ENCODE measurements at places on chromosomes 16 and 17.

GRCh38 chr16:28140788-28141618 lies 70.8 kb downstream of the XPO6 start:
- peak; percentile 81 for DNase-seq

DNA sequence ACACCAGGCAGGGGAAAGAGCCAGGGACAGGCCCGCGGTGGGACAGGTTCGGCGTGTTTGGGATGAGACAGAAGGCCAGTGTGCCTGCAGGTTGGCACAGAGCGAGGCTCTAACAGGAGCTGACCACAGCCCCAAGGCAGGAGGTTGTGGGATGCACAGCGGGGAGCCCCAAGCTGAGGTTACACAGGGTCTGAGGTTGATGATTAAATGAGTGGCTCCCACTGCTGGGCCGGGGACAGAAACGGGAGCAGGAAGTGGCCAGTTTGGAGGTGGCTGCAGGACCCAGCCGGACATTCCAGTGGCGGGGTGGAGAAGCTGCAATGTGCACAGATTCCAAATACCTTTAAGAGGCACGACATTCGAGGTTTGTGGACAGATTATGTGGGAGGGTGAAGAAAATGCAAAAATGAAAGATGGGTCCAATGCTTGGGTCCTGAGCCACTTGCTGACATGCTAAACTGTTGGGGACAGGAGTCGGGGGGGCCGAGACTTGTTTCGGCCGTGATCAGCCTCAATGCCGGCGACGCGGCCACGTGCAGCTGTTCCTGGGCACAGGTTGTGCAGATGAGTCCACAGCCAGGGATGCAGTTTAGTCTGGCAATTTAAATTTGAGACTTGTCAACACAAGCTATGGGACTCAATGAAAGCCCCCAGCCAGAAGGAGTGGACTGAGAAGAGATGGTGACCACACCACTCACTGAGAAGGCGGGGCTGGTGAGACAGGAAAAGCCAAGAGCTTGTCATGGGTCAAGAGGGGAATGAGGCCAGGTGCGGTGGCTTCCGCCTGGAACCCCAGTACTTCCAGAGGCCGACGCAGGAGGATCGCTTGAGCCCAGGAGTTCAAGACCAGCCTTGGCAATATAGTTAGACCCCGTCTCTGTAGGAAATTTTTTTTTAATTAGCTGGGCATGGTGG lies 8.7 kb downstream of the ENPP7 start:
- no peak for DNase-seq

DNA sequence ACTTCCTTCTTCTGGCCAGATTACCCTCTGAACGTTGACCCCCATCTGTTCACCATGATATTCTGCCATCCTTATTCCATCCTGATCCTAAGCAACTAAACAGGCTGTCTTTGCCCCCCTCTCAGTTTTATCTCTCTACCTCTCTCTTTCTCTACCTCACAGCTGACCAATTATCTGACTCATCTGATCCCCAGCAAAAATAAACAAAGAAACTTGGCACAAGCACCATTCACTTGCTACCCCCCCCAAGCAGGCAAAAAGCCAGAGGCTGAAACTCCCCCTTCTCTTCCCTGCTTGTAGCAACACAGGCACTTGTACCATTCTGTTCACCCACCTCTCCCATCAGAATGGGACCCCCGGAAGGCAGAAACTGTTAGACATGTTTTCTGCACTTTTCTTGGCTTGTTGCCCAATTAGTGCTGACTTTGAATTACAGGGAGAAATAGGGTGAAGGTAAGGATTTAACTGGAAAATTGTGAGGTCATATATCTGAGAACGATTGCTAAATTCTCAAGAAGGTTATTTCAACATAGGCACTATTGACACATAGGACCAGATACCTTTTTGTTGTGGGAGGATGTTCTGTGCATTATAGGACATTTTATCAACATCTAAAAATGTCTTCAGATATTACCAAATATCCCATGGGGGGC lies 163.2 kb downstream of the TOX3 start:
- DNase-seq, result no peak

- peak; percentile 46 for DNase-seq
Observed at GRCh38 chr16:30076276-30076791, 540 bp downstream of the PPP4C start.

DNA sequence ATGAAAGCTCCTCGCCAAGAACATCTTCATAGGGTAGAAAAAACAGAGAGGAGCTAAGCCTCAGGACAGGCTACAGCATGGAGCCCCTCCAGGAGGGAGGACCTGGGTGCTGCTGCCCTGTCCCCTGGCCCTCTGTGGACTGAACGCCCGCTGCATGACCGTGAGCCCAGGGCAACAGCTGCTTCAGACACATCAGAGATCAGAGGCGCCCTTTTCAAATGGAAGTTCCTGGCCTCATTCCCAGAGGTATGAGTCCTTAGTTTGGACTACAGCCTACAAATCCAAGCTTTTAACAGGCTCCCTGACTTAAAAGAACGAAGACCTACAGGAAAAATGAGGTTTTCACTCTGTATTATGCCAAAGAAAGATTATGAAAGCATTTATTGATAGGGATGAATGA lies 48.5 kb downstream of the ZNF18 start:
- DNase-seq, result no peak
